ENCODE measurements at places on chromosomes 5 and 9.

DNA sequence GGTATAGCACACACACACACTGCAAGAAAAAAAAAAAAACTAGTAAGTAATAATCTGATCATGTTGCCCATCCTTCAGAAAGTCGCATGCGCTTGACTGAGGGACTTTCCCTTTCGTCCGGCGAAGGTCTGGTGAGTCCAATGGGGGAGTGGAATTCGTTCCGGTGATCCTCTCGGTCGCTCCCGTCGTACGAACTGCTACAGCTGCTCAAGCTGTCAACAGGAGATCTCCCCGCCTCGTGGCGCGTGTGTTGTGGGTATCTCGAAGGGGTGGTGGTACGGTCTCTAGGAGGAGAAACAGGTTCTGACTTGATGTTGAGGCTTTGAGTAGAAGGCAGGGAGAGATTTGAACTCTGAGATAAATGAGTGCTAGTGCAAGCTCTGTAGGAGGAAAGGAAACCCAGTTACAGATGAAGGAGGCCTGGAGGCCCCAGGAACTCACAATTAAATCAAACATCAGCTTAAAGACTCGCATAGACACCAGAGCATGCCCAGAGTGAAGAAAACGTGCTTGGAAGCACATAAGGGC, 160.4 kb downstream of the MEF2C start:
- DNase-seq, result no peak

- no peak for DNase-seq
Measured at GRCh38 chr5:126849101-126849678, 72.3 kb downstream of the LMNB1 start.

- peak; percentile 33 for DNase-seq
Measured at GRCh38 chr5:152349683-152350526, 55.2 kb downstream of the NMUR2 start.

GRCh38 chr5:154157483-154158378, 32.8 kb upstream of the GALNT10 start:
- DNase-seq, result no peak

- DNase-seq, result no peak
Measured at GRCh38 chr5:136132087-136132486, 558 bp upstream of the SMAD5 start.

DNA sequence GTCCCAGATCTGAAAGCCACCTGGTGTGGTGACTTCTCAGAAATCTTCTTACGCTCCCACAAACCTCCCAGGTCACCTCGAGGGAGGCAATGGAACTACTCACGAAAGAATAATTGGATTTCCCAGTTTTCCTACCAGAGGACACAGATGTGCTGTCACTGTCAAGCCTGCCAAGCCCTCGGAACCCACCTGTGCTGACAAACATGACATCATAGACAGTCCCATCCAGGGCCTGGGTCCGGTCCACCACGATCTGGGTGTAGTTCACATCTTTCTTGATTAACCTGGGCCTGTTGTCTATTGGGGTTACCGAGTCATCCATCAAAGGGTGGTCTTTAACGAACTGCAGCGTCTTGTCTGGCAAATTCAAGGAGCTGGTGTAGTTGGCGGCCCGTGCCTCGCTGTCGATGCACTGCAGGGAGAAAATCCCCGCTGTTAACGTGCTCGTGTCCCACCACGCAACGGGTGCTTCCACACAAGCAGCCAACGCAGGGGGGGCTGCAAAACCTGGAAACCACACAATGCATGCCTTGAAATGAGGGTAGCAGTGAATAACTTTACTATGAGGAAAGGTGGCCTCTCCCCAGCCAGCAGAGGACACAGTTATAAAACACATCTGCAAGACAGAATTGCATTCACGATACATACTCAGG, 69.0 kb downstream of the SECISBP2 start:
- no peak for DNase-seq

- no peak for DNase-seq
Measured at GRCh38 chr9:75185585-75186170, 97.4 kb downstream of the OSTF1 start.

- DNase-seq, result no peak
Measured at GRCh38 chr9:37415011-37415719, 7.3 kb upstream of the GRHPR start.

- DNase-seq, result no peak
Measured at GRCh38 chr9:134204041-134204440, 39.7 kb upstream of the RNU6ATAC start.

DNA sequence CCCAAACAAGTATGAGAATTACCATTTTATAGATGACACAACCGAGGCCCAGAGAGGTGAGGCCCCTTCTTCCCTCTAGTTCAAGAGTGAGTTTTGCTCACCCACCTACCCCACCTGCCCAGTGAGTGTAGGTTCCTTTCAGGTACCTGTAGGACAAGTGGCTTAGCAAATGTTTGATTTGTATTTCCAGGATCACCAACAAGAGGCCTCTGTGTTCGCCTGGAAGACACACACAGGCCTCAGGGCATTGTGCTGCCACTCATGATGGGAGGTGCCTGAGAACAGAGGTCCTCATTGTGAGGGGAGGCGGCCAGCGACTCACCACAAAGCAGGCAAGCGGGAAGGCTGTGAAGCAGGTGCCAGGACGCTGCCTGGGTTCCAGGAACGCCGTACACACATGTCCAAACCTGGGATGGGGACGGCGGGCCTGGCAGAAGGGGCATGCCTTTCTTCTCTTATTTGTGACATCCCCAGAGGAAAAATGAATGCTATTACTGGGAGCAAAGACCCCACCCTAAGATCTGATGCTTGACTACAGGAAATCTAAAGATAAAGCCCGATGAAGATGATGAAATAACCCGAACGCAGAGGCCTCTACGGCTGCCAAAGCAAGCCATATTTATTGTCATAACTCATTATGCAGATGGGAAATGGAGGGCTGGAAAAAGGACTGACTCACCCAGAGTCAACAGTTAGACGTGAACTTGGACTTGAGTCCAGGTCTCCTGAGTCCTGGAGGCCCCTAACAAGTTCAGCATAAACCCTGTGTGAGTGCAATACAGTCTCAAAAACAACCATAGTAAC, 60.2 kb upstream of the SLC25A51 start:
- no peak for DNase-seq
